Hippocampal formation (tissue), 2 donors: ENCODE measurements at places on chromosomes 6 and 20.

- DNase-seq, result no peak
These were observed 26.9 kb upstream of the MRPS18A start for GRCh38 chr6:43714311-43715055.

- no peak for DNase-seq
These were observed 21.6 kb upstream of the FUT9 start for GRCh38 chr6:95994151-95994550.

- no peak for DNase-seq
These were observed 85.8 kb downstream of the PLCG1 start for GRCh38 chr20:41223112-41223511.

- DNase-seq, result no peak
These were observed 74.7 kb downstream of the LAMA4 start for GRCh38 chr6:112179631-112180030.

- no peak for DNase-seq
These were observed 312.0 kb upstream of the NT5E start for GRCh38 chr6:85137865-85138264.
